Peyer's patch (tissue), 4 donors: ENCODE measurements at places on chromosomes 2 and 18. TPM values are rescaled to one million over a fixed set of nuclear protein-coding genes. Genes with fewer than 3 reads are reported as not detected.

DNA sequence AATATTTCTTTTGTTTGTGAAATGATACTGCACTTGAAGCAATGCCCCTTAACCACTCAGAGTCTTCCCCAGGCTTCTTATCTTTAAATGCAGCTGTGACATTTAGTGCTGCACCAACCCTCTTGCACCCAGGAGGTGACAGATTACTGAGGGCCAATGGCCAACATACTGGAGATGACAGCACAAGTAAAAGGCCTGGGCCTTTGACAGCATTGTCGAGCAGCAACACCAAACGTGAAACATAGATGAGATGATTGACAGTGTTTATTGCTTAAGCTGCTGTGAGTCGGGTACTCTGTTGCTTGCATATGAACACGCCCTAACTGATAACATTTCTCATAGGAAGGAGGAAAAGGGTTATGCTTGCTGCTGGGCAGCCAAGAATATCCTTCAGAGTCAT is 80.3 kb downstream of the THNSL2 start:
- no peaks in the 10 kb centered on the region for H3K36me3 ChIP-seq
- DNase-seq = no peak
- H3K27ac ChIP-seq = no peak overlapping the region
- no peaks in the 10 kb centered on the region for H3K4me1 ChIP-seq
- H3K4me3 ChIP-seq = no peak overlapping the region

- no peak for DNase-seq
- no peaks in the 10 kb centered on the region for H3K36me3 ChIP-seq
- H3K27me3 ChIP-seq = no peaks in the 10 kb centered on the region
- no peak overlapping the region for H3K4me3 ChIP-seq
These were observed 83.0 kb downstream of the COLEC12 start for GRCh38 chr18:417495-417894.

- no peaks in the 10 kb centered on the region for H3K4me1 ChIP-seq
- H3K27ac ChIP-seq = no peak overlapping the region
- no peaks in the 10 kb centered on the region for H3K36me3 ChIP-seq
These were observed 9.5 kb upstream of the TMEM87B start for GRCh38 chr2:112045446-112046014.

CXCR4 gene
- 10.3 TPM for total RNA-seq

MAP2 gene
- 2.9 TPM for total RNA-seq

DNA sequence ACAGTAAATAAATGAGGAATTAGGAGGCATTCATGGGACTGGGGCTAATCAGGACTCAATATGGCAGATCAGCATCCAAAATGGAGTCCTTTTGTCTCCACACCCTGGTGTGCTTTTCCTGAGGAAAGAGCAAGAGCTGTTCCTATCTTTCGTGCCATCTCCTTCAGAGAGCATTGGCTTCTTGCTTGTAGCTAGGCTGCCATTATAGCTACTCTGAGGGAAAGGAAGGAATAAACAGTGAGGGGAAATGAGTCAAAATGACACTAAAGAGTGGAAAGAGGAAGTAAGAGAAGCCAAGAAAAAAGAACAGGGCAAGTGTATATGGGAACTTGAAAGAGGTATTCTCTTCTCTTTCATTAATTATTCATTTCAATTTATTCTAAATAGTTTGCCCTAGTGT is 8.4 kb upstream of the NMI start:
- H3K27ac ChIP-seq = no peak overlapping the region
- no peak overlapping the region for H3K4me3 ChIP-seq
- H3K36me3 ChIP-seq = no peaks in the 10 kb centered on the region
- H3K27me3 ChIP-seq = no peaks in the 10 kb centered on the region
- no peaks in the 10 kb centered on the region for H3K4me1 ChIP-seq
- no peak for DNase-seq

C2orf92 gene
- 22.0 TPM for total RNA-seq

GRCh38 chr2:102291319-102292075 is 19.9 kb upstream of the IL1RL1 start:
- no peak overlapping the region for H3K4me3 ChIP-seq
- DNase-seq = no peak
- H3K36me3 ChIP-seq = no peaks in the 10 kb centered on the region
- H3K27ac ChIP-seq = no peak overlapping the region
- no peaks in the 10 kb centered on the region for H3K27me3 ChIP-seq

NEMP2 gene
- total RNA-seq = 11.6 TPM

MYO3B gene
- total RNA-seq = not detected

GRCh38 chr18:8870528-8870927 is 165.2 kb downstream of the MTCL1 start:
- H3K36me3 ChIP-seq = no peaks in the 10 kb centered on the region
- H3K4me3 ChIP-seq = no peak overlapping the region
- H3K4me1 ChIP-seq = no peaks in the 10 kb centered on the region

FSIP2 gene
- 5.0 TPM for total RNA-seq
